ENCODE measurements at places on chromosomes 1 and 21.

- DNase-seq, result no peak
These were observed 5.6 kb downstream of the PPP1R15B start for GRCh38 chr1:204405988-204406387.

DNA sequence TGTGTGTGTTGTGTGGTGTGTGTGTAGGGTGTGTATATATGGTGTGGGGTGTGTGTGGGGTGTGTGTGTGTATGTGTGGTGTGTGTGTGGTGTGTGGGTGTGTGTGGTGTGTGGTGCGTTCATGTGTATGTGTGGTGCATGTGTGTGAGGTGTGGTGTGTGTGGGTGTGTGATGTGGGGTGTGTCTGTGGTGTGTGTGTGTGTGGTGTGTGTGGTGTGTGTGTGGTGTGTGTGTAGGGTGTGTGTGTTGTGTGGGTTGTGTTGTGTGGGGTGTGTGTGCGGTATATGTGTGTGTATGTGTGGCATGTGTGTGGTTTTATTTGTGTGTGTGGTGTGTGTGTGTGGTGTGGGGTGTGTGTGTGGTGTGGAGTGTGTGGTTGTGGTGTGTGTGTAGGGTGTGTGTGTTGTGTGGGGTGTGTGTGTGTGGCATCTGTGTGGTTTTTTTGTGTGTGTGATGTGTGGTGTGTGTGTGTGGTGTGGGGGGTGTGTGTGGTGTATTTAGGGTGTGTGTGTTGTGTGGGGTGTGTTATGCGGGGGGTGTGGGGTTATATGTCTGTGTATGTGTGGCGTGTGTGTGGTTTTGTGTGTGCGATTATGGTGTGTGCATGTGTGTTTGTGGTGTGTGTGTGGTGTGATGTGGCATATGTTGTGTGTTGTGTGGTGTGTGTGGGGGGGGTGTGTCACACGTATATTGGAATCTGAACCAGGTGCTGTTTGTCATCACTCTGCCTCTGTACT, 17.1 kb upstream of the ZBTB21 start:
- DNase-seq, result no peak

- DNase-seq, result peak; percentile 38
These were observed 95.2 kb downstream of the ITPKB start for GRCh38 chr1:226643611-226644540.

GRCh38 chr1:17671314-17671705, 83.8 kb upstream of the ACTL8 start:
- no peak for DNase-seq

DNA sequence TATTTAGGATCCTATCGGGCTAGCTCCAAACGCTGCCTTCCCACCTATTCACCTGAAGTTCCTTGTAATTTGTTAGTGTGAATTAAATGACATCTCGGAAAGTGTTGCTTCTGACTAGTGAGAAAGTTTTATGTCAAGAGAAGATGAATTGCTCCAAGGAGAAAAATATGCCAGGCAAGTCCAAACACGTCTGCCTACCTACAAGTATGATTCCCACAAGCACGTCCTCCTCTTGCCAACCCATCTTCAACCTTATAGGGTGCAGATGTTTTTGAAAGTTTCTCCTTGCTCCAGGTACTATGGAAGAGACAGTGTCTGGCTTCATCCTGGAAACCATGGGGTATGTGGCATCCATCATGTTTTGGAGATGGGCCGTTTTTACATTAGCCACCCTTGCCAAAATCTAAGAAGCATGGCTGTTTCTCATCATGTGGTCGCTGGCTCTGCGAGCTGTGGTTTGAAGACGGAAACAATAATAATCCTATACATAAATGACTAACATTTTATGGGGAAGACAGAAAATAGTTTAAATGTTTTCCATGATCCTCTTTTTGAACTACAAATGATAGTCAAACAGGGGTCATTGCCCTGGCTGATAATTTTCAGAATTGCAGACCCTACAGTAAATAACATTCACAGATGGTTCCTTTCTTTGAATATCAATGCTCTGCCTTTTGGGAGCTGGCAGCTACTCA, 505.8 kb downstream of the SMYD3 start:
- DNase-seq, result no peak

DNA sequence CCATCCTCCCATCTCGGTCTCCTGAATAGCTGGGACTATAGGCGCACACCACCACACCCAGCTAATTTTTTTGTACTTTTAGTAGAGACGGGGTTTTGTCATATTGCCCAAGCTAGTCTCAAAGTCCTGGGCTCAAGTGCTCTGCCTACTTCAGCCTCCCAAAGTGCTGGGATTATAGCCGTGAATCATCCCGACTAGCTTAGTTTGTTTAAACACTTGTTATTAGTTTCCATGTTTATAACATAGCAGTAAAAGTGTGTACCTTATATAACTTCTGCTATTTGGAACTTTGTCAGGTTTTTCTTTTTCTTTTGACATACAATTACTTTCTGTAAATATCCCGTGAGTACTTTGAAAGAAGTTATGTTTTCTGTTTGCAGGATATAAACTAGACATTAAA, 60.6 kb upstream of the C1orf21 start:
- DNase-seq, result no peak

DNA sequence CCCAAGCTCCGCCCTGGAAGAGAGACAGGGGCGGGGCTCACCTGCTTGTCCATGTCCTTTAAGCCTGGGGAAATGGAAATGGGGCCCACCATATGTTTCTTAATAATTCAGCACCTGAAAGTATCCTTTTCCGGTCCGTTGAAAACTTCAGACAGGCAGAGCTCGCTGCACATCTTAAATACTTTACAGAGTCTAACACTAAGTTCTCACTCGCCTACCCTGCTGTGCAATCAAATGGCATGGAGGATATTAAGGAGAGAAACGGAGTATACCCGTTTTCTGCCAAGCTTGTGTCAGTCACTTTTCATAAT, 467 bp upstream of the CC2D1B start:
- no peak for DNase-seq

DNA sequence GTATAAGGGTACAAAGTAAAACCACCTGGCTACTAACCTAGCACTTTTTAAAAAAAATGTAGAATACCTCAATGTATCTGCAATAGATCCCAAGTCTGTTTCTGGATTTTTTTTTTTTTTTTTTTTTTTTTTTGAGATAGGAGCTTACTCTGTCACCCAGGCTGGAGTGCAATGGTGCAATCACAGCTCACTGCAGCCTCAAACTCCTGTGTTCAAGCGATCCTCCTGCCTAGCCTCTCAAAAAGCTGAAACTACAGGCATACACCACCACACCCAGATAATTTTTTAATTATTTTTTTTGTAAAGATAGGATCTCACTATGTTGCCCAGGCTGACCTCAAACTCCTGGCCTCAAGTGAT, 537.5 kb upstream of the CAMK1G start:
- no peak for DNase-seq

DNA sequence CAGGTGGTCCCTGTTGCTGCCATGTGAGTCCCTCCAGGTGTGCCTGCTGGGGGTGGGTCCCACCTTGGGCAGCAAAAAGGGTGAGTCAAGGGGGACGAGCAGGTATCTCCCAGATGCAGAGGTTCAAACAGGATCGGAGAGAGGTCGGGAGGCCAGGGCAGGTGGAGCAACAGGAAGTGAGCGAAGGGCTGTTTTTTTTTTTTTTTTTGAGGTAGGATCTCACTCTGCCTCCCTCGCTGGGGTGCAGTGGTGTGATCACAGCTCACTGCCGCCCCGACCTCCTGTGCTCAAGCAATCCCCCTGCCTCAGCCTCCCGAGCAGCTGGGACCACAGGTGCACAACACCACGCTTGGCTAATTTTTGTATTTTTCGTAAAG, 39.4 kb downstream of the SLC2A7 start:
- DNase-seq, result peak; percentile 38

GRCh38 chr1:14149431-14149830, 449.1 kb upstream of the KAZN start:
- DNase-seq, result no peak

- no peak for DNase-seq
These were observed 28.5 kb upstream of the ECE1 start for GRCh38 chr1:21318714-21319159.

DNA sequence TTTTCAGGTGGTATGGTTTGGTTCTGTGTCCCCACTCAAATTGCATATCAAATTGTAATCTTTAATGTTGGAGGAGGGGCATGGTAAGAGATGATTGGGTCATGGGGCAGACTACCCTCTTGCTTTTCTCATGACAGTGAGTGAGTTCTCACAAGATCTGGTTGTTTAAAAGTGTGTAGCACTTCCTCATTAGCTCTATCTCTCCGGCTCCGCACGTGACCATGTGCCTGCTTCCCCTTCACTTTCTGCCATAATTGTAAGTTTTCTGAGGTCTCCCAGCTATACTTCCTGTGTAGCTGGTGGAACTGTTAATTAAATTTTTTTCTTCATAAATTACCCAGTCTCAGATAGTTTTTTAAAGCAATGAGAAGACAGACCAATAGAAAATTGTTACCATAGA, 843.2 kb downstream of the AMY1C start:
- no peak for DNase-seq

DNA sequence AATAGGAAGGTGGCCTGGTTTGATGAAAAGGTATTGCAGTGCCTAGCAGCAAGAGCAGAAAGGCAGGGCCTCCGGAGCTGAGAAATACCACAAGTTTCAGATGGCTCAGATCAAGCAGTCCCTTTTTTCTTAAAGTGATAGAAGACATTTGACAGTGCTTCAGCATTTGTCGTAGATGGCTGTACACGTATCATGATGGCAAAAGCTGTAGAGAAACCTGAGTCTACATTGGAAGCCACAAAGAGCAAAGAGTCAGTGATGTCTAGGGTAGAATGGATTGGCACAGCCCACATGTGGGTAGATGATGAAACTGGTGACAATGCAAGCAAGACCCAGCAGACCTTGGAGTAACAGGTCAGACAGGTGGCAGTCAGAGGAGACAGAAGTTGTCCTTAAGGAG, 101.3 kb upstream of the ARTN start:
- DNase-seq, result no peak

DNA sequence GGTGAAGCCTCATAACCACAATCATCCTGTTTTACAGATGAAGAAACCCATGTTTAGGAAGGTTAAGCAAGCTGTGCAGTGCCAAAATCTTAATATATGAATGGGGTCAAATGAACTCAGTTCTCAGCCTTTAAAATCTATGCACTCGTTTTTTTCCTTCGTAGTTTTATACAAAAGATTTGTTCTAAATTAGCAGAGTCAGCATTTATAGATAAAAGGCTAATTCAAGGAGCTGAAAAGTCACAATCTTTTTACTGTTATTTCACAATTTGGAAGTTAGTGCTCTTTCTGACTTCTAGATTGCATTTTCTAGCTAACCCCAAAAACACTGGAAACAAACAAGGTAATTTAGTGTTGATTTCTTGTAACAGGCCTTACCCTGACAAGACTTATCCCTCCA, 766.9 kb upstream of the ADGRL4 start:
- DNase-seq, result no peak

DNA sequence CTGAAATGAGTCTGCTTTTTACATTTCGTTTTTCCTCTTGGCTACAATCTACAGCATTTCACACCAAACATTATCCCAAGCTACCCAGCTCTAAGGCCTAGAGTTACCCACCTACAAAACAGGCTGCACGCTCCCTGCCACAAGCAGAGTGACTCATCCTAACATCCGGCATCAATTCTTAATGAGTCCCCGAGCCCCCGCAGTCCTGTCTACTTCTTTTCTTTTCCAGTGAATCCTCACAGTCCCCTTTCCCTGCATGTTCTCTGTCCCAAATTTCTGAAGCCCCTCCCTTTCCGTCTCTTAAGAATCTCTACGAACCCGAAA, 650 bp downstream of the PCNX2 start:
- no peak for DNase-seq

- no peak for DNase-seq
These were observed 68.5 kb downstream of the CRB1 start for GRCh38 chr1:197336571-197336970.

DNA sequence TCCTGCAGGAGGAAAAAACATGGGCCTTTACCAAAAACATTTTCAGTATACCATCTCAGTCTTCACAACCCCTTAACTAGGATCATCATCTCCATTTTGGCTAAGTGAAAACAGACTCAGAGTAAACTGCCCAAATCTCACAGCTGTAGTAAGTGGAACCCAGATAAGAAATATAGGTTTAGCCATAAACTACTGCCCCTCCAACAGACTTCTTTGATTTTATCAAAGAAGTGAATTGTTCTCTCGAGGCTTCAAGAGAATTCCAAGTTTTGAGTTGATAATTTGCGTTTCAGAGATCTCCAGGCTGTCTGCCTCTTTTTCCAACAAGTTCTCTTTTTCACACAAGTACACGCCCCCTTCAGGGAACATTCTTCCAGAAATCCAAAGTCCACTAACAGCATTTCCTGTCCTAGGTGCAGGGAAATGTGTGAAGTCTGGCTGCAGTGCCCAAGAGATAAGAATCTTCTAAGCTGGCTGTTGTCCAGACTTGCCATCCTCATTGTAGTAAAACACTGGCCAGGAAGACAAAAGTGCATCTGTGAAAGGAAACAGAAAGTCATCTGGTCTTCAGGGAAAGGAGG, 30.8 kb downstream of the RNF19B start:
- DNase-seq, result no peak

- DNase-seq, result no peak
These were observed 7.4 kb downstream of the HMCN1 start for GRCh38 chr1:185741551-185741950.

GRCh38 chr1:156510709-156511108, 10.1 kb upstream of the MEF2D start:
- no peak for DNase-seq

GRCh38 chr21:33984021-33984481, 68.4 kb upstream of the ATP5PO start:
- no peak for DNase-seq

GRCh38 chr21:15257646-15258045, 192.8 kb upstream of the NRIP1 start:
- DNase-seq, result no peak

- peak; percentile 44 for DNase-seq
These were observed 8.4 kb downstream of the CFAP45 start for GRCh38 chr1:159891275-159892157.

DNA sequence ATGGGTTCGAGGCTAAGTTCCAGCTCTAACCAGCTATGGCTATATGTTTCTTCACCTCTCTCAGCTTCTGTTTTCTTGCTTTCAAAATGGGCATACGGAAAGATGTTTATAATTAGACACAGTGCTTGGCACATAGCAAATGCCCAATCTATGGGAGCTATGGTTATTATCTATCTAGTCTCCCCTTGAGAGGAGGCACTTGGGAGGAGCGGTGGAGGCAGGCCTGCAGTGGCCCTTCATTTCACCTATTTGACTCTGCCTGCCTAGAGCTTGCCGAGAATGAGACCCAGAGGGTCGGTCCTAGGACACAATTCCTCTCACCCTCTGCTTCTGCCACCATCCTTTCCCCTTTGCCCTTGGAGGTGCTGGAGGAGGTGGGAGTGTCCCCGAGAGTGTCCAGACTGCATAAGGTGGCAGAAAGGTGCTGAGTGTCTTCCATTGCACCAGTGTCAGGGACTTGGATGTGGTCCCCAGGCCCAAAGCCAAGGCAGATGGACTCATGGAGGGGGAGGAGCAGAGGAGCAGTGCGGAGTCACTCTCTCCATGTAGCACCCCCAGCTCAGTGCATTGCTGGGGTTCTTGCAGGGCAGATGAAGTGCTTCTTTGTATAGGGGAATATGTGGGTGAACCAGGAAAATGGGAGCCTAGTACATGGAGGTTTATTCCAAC, 9.0 kb downstream of the LGR6 start:
- DNase-seq, result no peak

GRCh38 chr1:212104586-212105325, 69.2 kb downstream of the DTL start:
- DNase-seq, result no peak

All from stimulated activated naive CD4-positive, alpha-beta T cell (primary cell).